ENCODE measurements at places on chromosomes 7 and 10. TPM values are rescaled to one million over a fixed set of nuclear protein-coding genes. Genes with fewer than 3 reads are reported as not detected.

SYT15 gene
- total RNA-seq: not detected

UTF1 gene
- not detected for total RNA-seq

CUBN gene
- total RNA-seq: 8.9 TPM

DKK1 gene
- 403 TPM for total RNA-seq

PYROXD2 gene
- total RNA-seq: 1.8 TPM

FAM107B gene
- 103 TPM for total RNA-seq

CDHR1 gene
- total RNA-seq: not detected

DNA sequence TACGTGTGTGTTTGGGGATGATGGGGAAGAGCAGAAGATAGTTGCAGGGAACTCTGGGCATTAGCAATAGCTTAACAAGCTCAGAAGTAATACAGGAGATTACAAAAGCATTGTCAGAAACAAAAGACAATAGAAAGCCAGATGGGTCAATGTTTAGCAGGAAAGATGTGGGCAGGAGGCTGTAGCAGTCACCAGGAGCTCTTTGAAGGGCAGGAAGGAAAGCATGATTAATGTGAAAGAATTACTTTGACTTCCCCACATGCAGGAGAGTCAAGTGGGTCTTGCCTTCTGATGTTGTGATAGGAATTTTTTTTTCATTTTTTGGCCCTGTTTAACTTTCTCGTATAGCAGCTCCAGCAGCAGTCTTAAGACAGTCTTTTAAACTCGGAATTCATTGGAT is 6.0 kb upstream of the SMNDC1 start:
- DNase-seq: no peak

DNA sequence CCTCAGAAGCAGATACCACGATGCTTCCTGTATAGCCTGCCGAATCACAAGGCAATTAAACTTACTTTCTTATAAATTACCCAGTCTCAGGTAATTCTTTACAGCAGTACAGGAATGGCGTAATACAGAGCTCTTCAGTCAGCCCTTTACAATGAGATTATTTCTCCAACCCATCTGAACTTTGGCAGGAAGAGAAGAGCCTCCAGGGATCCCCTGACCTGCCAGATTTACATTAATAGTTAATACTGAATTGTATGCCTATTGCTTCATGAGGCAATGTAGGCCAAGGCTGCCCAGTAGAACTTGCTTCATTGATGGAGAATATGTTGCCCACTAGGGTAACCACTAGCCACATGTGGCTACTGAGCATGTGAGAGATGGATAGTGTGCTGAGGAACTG is 608.7 kb downstream of the SH2D4B start:
- DNase-seq: no peak

- DNase-seq: no peak
Measured at GRCh38 chr7:77561352-77561751, 24.3 kb downstream of the PTPN12 start.

DNA sequence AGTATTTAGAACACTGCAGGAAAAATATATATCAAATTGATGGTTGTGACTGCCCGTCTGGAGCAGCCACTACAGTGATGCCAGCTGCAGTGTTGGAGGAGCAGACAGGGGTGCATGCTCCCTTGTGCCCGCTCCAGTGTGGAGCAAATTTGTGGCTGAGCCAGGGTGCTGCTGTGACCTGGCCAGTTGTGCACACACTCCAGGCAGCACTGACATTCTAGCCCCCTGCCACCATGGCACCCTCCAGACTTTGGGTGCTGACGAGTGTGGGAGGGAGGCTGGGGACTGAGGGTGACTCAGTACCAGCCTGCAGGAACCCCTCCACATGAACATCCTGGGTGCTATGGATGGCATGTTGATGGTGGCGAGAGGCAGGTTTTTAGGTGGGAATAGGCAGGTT is 160.0 kb upstream of the PCDH15 start:
- DNase-seq: no peak

DNA sequence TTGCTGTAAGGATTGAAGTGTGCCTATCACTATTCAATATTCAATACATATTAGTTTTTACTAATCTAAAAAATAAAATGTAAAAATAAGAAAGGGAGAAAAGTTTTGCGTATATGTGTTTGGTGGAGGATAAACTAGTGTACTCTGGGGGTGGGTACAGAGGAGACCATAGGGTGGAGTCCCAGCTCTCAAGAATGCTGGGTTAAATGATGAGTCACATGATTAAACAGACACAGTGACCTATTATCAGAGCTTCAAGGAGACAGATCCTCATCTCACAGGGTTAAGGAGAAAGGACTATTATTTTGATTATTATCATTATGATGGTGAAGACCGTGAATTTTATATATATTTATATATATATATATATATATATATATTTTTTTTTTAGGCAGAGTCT is 77.5 kb downstream of the AFAP1L2 start:
- no peak for DNase-seq

GRCh38 chr7:42833411-42833810 is 78.5 kb downstream of the C7orf25 start:
- DNase-seq: no peak

DNA sequence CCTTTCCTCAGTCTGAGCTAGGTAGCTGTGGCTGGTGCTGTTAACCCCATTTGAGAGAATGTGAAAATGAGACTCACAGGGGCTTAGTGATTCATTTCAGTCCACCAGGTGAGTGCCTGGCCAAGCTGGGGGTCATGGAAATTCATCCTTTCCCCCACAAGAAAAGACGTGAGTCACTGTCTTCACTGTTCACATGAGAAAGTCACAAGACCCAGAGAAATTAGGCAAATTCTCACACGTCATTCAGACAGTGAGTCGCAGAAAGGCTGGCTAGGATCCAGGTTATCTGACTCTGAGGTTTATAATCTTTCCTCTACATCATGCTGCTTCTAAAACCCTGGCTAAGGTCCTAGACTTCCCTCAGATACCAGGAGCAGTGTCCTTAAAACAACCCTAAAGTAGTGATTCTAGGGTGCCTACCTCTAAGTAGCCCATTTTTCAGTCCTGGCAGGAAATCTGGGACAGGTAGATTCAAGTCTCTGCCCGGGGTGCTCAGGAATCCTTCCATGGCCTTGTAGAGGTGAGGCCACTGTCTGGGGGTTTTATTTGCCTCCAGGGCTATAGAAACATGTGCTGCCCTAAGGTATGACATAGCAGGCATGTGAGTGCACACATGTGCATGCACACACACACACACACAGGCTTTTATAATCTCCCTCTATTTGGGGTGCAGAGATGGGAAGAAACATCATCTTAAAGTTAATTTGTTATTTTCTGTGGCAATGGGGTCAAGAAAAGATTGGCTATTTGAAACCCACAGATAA is 427.9 kb upstream of the CELF2 start:
- DNase-seq: peak; percentile 69

DNA sequence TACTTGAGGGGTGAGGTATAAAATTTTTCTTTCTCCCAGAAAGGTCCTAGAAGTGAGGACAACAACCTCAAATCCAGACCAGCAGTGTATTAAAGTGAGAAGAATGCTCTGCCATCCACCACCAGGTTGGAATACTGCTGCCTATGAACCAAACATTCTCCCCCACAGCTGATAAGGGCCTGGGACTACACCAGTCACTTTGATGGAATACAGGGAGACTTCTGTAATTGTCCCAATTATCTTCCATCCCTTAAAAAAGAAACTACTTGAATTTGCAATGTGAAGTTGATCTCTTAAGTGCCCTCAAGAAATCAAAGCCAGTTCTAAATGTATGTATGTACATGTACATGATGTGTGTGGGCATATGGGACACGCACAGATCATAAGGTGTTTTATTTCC is 3.0 kb downstream of the TBX20 start:
- DNase-seq: no peak

DNA sequence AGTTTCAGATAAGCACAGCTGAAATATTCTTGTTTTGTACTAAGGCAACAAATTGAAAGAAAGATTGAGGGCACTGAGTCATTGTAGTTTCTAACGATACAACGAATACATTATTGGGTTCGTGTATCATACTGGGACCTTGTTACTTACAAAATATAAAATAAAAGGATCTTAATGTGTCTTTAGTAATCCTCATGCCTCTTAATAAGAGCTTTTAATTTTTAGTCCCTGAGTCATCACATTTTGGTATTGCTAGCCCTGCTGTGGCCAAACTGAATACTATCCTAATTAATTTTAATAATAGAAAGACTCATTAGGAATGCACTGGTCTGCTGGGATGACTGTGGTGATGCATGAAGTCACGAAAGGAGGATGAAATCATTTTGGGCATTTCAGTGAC is 309.7 kb downstream of the EXOC4 start:
- DNase-seq: no peak

DNA sequence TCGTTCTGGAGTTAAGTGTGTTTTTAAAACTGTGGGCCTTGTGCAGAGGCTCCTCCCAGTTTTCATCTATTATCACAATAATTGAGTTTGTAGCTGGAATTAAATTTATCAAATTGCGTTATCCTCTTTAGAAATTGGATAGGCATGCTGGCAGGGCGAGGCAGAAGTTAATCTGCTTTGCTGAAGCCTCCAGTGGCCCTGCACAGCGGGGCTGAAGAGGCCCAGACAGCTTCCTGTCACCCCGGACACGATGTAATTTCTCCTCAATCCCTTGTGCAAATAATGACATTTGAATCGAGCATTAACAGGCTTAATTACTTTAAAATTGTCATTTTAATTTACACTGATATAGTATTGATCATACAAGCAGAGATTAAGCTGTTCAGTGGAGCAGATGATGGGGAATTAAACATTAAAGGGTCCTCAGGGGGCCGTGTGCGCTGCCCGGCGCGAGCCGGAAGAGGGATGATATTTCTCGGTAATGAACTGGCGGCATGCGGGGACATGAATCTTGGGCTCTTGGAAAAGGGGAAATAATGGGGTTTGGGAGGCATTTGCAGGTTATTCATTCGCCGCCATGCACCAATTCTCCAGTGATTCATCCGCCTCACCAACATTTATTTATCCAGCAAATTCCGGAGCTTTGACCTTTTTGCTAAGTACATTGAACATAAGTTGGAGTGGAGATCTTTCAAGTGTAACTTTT is 118.5 kb downstream of the NKX6-2 start:
- no peak for DNase-seq

DNA sequence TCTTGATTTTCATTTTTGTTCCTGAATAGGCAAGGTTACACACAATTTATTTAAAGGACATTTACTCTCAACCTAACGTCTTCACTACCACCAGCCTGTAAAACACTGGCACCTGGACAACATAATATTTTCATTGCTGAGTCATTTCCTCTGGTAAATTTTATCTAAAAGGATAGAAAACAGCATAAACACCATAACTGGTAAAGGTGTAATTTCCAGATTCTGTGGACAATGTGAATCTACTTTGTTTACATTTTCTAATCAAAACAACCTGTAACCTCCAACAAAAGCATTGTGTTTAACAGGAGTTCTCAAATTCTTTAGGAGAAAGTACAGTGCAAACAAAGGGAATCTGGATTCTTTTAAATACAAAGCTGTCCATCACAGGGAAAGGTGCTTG is 472.0 kb upstream of the AKR1E2 start:
- no peak for DNase-seq

DNA sequence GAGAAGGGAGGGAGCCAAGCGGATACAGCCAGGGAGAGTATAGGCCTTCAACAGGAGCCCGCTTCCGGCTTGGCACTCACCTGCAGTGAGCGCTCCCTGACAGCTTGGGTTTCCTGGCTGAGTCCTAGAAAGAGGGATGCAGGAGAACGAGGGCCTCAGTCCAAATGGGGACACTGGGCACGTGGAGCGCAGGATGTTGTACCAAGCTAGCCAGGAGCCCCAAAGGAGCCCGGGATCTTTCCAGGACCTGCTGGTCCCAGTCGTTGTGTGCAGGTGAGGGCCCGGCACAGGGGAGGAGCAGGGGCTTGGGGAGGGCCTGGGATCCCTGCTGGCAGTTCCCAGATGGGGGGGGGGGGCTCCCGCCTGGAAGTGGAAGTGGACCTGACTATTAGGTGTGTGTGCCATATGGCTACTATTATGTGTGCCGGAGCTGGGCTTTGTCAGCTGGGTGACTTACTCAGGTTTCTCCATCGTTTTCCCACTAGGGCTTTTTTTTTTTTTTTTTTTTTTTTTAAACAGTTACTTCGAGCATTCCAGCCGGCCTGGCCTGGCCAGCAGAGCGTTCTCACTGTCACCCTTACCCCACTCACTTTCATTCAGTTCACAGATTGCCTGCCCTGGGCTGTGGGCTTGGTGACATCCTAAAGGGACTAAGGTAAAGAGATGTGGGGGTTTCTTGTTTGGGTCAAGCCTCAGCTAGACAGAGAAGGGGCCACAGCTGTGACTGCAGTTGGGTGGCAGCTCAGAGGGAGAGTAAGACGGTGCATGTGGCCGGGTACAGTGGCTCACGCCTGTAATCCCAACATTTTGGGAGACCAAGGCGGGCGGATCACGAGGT is 3.8 kb downstream of the AGAP3 start:
- no peak for DNase-seq

DNA sequence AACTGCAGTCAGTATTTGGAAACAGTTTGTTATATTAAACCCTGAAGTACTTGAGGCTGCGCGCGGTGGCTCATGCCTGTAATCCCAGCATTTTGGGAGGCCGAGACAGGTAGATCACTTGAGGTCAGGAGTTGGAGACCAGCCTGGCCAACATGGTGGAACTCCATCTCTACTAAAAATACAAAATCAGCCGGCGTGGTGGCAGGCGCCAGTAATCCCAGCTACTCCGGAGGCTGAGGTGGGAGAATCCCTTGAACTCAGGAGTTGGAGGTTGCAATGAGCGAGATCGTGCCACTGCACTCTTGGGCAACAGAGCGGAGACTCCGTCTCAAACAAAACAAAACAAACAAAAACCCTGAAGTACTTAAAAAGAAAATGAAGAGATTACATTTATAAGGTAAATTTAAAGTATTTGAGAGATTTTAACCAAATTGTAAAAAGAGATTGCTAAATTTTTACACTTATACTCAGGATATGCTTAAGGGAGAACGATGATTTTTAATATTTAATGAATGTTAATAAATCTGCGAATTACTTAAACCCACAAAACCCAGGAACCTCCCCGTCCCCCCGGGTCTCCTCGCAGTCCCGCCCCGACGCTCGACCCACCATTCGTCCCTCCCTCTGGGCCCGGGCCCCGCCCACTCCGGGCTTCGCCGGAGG is 425 bp upstream of the MTG1 start:
- no peak for DNase-seq

Data from MG63 (cell line).